GM12892 (cell line): ENCODE measurements at places on chromosomes 3 and 15.
A peak's percentile ranks its signal among the peaks of the same experiment; 100 is the strongest.

DNA sequence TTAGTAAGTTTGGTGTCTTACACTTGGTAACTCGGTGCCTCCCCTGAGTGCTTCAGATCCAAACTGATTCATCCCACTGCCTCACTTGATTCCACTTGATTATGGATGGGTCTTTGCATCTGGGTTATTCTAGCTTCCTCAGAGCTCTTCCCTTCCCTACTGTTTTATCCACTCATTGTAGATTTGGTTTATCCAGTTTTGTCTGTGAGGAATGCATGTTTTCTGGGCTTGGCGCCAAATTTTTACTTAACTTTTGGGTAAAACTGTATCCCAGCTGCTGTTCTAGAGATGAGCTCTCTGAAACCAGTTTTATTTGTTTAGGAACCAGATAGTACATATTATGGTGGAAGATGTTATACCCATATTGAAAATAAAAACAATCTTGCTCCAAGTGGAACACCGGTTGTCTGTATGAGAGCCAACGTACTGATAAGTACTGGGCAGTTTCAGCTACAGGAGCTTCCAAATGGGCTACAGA, 20.9 kb downstream of the RAD54L2 start:
- DNase-seq, result no peak

DNA sequence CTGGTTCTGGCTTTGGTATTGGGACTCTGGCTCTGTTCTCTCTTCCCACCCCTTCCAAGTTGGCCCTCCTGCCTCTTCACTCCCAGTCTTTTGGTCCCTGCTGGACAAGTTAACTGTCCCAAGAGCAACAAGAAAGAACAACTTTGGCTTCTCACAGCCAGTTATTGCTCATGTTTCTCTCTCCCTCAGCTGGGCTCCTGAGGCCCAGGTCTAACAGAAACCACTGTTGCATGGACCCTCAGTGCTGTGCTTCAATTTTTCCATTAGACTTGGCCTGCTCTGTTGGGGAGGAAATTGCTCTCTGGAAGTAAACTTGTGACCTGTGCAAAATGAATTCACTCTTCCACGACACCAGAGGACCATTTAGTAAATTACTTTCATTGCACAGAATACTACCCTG, 64.5 kb downstream of the CHST2 start:
- DNase-seq, result no peak

DNA sequence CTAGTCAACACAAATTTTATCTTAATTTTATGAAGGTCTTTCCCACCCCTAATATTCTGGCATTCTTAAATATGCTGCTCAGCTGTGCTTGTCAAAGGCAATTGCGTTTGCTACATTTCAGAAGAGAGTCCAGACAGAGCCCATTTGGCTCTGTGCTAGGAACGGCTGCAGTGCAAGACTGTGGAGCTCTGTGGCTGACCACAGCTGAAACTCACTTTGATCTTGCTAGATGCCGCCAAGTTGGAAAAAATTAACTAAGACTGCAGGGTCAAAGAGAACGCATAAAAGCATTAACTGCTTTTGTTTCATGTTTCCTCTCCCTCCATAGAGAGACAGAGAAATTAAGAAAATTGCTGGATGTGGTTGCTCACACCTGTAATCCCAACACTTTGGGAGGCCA, 7.6 kb upstream of the PPP1R2 start:
- DNase-seq, result no peak

DNA sequence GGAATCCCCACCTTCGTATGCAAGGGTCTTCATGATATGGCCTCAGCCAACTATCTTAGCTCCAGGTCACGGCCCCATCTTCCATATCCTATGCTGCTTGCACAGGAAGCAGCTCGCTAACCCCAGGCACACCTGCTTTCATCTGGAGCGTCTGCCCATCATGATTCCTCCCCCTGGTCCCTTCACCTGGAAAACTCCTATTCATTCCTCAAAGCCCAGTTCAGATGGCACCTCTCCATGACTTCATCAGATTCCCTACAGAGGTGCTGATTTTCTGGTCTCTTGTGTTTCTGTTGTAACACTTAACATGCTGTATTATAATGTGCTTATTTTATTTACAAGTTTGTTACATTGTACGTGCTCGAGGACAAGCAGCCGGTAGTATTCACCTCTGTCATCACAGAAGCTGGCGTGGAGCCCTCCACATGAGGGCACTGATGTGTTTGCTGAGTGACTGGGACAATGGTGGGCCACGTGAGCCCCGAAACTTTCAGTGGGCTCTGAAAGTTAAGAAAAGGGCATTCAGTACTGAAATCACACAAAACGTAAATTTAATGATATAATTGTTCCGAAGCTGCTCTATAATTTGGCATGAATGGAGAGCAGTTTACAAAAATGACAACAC, 16.2 kb downstream of the MUC20 start:
- DNase-seq, result no peak

- DNase-seq, result no peak
Measured at GRCh38 chr3:146337991-146338390, 87.1 kb upstream of the PLSCR4 start.

DNA sequence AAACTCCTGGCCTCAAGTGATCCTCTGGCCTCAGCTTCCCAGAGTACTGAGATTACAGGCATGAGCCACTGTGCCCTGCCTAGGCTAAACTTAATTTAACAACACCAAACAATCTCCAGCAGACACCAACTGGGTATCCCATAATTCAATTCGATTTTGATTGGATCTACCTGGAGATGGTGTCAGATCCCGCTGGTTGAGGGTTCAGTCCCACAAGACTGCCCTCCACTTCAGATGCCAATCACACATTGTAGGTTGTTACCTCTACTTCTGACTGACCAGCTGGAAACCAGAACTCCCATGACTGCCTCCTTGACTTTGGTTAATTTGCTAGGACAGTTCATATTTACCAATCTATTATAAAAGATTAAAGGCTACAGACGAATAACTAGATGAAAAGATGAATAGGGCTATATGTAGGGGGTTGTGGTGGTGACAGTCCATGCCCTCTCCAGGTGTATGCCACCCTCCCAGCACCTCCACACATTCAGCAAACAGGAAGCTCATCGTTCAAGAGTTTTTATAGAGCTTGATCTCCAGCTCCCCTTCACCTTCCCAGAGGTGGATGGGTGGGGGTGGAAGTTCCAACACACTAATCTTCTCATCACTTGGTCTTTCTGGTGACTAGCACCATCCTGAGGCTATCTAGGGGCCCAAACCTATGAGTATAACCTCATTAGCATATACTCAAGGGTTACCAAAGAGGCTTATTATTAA, 9.3 kb downstream of the B2M start:
- DNase-seq, result no peak

- DNase-seq, result no peak
Measured at GRCh38 chr3:105764378-105765307, 104.2 kb downstream of the CBLB start.

DNA sequence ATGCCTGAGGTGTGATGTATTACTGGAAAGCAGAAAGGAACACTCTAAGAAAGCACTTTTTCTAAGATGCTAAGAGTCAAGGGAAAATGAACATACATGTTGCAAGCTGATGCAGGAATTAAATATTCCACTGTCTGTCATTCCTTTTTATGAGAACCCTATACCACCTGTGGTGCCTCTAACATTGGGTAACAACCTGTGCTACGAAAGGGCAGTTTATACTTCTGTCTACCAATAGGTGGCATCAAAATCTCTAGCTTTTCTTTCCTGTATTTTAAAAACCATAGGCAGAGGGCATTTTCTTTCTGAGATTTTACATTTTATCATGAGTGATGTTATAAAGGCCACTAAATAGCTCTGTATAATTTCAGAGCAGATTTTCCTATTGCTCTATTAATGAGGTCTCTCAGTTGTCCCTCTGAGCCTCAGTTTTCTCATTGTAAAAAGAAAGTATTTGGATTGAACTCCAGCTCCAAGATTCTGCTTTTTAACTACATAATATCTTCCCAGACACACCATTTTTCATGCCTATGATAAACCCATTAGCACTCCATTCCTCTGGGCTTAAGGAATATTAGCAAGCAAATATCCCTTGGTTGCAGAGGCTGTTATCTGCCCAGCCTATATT, 3.5 kb upstream of the CPNE4 start:
- DNase-seq, result no peak

- DNase-seq, result no peak
Measured at GRCh38 chr3:31876331-31876730, 104.7 kb downstream of the OSBPL10 start.

DNA sequence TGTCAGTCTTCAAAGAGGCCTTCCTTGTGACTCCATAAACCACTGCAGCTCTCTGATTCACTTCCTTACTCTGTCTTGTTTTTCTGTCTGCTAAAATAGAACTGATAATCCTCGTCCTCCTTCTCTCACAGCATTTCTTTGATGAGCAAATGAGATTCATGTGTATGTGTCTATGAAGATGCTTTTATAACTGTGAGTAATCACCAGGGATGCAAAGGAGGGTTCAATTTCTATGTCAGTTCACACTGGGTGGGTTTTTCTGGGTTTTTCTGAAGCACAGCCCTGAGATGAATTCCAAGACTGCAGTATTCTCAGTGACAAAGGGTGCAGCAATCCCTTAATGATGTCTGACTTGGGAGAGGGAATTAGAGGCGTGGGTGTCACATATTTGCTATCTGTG, 746.6 kb upstream of the CFAP20DC start:
- DNase-seq, result no peak

DNA sequence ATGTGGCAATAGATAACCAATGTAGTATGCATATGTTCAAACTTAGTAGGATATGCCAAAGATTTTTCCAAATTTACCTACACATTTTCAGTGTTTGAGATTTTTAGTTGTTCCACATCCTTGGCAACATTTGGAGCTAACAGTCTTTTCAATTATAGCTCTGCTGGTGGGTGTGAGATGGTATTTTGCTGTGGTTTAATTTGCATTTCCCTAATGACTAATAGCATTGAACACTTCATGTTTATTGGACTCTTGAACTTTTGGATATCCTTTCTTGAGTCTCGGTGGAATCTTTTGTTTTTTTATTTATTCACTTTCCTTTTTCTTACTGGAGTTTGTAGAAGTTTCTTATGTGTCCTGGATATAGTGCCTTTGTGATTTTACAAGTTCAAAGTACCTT, 11.0 kb upstream of the ILDR1 start:
- DNase-seq, result no peak

DNA sequence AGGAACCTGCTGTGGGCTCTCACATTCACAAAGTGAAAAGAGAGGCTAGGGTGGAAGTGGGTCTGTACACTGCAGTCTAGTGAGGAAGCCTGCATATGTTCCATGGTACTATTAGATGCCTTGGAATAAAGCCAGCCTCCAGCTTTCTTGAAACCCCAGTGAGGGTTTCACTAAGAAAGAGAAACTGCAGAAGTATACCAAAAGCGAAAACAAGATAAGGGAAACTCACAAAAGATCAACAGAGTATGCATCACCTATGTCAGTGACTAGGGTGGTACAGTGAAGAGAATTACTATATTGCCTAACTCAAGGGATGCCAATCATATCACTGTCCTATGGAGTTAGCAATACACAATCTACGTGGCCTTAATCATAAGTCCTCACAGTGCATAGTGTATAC, 212.5 kb upstream of the GADL1 start:
- DNase-seq, result no peak

DNA sequence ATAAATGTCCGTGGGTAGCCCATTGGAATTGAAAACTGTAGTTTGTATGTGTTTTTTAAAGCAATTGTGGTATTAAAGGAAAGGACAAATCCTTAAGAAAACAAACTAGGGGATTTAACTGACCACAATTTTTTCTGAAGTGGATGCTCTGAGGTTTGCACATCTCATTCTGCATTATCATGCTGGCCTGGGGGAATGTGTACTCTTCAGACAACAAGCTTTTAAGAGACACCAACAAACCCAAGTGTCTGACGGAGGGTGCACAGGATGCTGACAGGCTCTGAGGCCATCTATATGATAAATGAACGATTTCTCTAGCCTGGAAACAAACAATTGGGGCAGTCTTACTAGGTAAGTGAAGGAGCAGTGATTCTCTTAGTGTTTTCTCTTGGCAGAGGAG, 9.1 kb downstream of the LINS1 start:
- no peak for DNase-seq

- peak; percentile 37 for DNase-seq
Measured at GRCh38 chr3:32816439-32817256, 1.1 kb upstream of the TRIM71 start.

DNA sequence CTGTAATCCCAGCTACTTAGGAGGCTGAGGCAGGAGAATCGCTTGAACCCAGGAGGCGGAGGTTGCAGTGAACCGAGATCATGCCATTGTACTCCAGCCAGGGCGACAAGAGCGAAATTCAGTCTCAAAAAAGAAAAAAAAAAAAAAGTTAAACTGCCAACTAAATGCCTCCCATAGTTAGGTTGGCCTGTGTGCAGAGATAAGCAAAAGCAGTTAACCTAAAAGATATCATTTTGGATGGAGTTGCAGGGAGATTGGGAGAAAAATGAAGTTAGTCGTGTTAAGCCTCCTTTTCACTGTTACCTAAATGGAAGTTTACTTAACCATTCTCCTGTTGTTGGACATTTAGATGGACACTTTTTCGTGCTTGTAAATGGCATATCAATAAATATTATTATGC, 11.4 kb upstream of the FETUB start:
- no peak for DNase-seq

DNA sequence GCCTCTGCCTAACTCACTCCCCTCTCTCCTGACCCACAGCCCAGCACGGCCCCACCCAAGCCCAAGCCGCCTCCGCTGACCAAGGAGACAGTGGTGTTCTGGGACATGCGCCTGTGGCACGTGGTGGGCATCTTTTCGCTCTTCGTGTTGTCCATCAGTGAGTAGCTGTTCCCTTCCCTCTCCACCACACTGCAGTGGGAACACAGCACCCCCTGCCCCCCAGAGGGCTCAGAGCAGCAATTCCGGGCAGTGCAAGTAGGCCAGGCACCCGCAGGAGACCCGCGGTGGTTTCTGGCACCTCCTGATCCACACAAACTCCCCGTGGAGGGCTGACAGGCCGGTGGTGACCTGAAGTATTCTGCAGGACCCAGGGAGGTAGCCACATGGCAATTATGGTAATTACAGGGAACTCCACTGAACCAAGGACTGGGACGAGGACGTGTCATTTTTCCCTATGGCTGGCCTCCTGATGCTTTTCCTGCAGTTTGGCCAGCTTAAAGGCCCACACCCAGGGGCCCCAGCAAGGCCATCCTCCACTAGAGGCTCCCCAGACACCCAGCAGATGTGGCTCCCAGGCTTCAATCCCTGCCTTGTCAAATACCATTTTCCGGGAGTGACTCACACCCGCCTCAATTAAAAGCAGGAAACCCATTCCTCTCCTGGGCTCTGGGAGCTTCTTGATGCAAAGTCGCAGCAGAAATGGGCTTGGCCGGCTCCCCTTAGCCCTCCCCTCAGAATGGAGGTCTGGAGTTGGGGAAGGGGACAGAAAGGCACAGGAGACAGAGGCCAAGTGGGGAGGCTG, 4.8 kb downstream of the TMIE start:
- no peak for DNase-seq

- no peak for DNase-seq
Measured at GRCh38 chr3:112382543-112383160, 49.7 kb downstream of the CD200 start.

- no peak for DNase-seq
Measured at GRCh38 chr3:194247350-194247740, 103.8 kb downstream of the CPN2 start.
